ENCODE measurements at places on chromosomes 16 and 17.

DNA sequence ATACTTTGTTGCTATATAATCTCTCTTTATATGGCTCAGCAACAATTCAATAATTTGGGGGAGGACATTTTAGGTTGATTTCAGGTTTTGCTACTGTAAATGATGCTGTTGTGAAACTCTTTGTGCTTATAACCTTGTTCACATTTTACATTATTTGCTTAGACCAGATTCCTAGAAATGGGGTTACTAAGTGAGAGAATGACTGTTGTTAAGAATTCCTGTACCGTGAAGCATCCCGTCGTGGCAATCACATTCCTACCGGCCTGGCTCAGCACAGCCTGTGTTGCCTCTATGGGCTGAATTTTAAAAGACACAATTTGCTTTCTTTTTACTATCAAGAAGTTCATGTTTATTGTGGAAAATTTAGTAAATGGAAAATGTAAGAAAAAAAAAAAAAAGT is 31.4 kb downstream of the B9D1 start:
- no peak for DNase-seq

- no peak for DNase-seq
These were observed 3.3 kb downstream of the C16orf46 start for GRCh38 chr16:81073560-81074330.

- no peak for DNase-seq
These were observed 7.0 kb upstream of the SPATA20 start for GRCh38 chr17:50539762-50540559.

- DNase-seq: no peak
These were observed 113.6 kb downstream of the AXIN2 start for GRCh38 chr17:65447823-65448222.

DNA sequence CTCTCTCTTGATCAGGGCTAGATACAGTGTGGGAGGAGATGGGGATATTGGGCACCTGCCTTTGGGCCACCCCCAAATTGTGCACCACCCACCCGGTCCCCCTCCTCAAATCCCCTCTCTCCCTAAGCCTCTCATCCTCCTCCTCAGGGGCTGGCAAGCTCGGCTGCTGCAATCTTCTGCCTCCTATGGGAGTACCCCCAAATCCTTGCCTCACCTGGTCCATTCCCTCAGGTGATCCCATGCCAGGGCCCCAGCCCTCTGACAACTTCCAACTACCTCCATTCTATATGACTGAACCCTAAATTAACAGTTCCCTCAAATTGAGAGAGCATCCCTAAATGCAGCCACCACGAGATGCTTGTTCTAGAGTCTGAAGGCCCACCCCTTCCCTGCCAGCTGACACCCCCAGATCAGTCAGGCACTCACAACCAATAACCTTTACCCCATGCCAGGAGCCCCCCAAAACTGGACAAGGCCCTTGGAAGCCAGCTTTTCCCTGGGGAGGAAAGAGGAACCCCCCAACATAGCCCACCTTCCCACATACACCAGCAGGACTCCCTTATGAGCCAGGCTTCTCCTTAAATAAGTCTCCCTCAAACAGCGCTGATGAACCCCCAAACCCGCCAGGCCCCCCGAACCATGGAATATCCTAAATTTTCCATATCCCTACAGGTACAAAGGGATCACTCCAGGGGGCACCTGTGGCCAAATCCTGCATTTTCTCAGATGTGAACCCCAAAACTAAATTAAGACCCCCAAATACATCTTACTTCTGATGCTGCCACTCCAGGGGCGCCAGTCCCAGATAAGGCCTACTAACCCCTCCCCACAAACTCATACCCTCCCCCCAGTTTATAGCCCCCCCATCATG is 3.2 kb downstream of the DLG4 start:
- no peak for DNase-seq

DNA sequence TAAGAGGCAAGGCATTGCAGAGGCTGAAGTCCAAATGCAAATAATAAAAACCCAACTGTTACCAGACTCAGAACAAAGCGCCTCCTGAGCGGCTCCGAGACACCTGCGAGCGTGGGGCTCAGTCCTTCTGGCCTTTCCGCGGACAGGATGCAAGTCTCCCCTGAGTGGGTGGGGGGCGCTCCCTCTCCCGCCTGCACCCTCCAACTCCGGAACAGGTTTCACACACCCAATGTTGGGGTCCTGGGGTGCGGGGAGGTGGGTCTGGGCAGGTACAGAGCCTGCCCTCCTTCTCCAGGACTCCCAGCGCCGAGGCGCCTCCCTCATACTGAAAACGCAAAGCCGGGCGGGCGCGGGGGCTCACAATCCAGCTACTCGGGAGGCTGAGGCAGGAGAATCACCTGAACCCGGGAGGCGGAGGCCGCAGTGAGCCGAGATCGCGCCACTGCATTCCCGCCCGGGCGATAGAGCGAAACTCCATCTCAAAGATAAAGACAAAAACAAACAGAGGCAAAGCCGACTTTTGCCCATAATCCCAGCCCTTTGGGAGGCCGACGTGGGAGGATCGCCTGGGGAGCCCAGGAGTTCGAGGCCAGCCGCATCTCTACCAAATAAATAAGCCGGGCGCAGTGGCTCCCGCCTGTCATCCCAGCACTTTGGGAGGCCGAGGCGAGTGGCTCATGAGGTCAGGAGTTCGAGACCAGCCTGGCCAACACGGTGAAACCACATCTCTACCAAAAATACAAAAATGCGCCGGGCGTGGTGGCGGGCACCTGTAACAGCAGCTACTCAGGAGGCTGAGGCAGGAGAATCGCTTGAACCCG is 893 bp downstream of the GINS2 start:
- DNase-seq: no peak

- DNase-seq: no peak
These were observed 7.5 kb downstream of the BAIAP3 start for GRCh38 chr16:1340730-1341494.

DNA sequence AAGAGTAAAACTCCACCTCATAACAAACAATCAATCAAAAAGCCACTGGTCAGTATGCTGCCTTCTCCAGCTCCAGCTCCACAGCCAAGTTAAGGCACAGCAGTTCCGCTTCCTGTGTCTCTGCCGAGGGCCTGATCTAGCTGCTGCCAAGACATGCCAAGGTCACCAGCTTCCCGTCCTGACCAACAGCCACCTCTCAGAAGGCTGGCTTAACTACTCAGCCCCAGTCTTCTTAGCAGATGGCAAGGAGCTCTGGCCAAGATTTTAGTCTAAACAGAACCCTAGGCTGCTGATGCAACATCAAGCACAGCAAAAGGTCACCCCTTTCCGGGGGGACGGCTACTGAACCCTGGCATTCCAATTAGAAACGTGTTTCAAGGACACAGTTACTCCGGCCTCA is 17.7 kb upstream of the MNT start:
- DNase-seq: no peak

- no peak for DNase-seq
These were observed 1.7 kb upstream of the MAZ start for GRCh38 chr16:29804455-29805231.

DNA sequence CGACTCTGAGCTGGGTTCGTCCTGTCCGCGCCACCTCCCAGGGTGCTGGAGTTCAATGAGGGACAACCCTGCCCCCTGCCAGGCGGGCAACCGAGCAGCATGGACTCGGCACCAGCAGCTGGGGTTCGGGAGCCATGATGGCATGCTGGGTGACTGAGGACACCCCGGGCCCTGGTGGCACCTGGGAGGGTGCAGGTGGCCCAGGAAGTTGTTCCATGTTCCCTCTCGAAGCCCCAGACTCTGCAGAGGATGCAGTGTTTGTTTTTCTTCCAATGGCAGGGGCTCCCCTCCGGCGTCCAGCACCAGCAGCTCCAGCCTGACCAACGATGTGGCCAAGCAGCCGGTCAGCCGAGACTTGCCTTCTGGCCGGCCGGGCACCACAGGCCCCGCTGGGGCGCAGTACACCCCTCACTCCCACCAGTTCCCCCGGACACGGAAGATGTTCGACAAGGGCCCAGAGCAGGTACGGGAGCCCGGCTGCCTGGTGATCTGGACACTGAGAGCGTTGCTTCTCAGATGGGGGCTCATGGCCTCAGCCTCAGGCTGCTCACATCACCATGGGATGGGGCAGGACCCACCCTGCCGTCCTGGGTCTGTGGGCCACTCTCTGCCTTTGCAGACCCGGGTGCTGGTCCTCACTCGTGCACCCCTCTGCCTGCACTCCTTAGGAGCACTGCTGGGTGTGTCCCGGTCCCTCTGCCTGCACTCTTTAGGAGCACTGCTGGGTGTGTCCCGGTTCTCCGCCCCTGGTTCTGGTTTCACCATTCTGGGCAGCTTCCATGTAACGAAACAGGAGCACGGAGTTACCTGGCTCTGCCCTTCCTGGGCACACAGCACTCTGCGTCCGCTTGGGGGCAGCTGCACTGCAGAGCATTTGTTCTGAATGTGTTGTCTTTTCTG is 68.2 kb upstream of the CHMP6 start:
- DNase-seq: no peak

DNA sequence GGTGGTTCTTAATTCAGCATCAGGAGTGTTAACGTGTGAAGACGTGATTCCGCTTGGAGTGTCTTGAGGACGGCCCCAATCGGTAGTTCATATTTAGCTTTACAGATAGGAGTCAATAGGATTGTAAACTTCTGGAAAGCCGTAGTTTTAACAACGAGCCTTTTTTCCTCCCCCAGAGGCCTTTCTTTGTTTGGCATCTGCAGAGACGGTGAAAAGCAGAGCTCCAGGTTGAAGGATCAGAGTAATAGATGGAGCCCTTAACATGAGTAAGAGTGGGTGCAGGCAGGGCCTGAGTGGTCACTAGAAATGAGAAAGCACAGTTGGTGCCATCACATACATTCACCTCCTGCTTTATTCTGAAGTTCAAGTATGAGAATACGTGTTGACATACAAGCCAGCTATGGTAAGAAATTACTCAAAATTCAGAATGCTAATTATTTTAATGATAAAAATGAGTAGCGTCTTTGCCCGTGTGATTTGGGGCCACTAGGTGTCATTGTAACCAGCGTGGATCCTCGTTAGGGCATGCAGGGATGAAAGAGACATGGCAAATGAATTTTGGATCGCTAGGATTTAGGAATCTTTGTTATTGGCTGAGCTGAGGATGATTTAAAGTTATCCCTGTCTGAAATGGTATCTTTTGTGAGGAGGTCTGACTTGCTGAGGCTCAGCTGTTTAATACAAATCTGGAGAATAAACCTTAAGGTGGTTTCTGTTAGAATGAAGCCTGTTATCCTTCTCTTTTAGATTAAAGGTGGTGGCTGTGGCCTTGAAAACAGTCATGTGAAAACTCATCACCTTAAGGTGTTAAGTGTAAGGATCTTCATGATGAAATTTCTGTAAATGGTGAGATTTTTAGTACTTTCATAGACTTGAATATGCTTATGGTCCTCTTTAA is 18.6 kb downstream of the PRCD start:
- DNase-seq: no peak

DNA sequence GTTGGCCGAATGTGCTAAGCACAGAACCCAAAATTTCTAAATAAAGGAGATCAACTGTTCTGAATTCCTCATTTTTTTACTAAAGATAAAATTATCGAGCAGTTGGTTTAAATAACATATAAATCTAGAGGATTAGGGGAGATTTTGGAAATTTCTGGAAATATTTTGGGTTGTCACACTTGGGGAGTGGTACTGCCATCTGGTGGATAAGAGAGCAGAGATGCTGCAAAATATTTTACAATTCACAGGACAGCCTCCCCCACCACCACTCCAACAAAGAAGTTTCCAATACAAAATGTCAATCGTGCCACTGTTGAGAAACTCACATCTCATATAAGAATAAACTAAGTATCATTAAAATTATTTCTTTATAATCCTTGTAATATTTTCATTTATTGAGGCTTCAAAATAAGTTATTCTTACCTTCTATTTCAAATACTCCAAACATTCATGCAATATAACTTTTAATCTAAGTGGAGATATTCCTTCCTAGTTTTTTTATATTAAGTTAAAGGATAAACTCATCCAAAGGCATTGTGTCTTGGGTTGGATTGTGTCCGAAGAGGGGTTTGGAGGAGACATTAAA is 17.0 kb upstream of the ABCA8 start:
- DNase-seq: no peak

- DNase-seq: no peak
These were observed 39.5 kb downstream of the CYB5B start for GRCh38 chr16:69463876-69464275.

GRCh38 chr17:8126491-8127066 is 2.7 kb upstream of the HES7 start:
- no peak for DNase-seq

DNA sequence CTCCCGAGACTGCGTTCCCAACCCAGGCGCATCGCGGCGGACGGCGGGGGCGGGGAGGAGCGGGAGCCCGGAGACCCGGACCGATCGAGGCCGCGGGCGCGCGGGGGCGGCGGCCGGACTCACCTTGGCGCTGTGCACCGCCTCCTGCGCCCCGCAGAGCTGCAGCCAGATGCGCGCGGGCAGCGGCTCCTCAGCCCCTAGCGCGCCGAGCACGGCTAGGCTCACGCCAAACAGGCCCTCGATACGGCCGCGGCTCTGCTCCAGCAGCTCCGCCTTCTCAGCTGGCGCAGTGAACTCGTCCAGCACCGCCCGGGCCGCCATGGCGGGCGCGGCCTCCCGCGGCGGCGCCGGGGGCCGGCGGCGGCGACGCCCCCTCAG is 339 bp downstream of the N4BP1 start:
- no peak for DNase-seq

DNA sequence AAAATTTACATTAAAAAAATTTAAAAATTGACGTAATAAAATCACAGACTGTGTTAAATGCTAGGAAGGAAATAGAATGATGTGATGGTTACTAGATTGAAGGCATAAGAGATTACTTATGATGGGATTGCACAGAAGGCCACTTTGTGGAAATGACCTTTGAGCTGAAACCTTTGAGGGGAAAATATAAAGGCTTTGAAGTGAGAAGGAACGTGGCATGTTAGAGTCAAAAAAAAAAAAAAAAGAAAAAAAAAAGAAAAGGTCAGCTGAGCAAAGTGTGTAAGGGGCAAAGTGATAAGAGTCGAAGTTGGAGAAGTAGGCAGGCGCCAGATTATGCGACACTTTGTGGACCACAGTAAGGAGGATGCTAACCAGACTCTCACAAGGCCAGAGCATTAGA is 3.6 kb upstream of the PSMD11 start:
- no peak for DNase-seq

GRCh38 chr16:79177018-79177417 is 423.5 kb downstream of the MAF start:
- no peak for DNase-seq

DNA sequence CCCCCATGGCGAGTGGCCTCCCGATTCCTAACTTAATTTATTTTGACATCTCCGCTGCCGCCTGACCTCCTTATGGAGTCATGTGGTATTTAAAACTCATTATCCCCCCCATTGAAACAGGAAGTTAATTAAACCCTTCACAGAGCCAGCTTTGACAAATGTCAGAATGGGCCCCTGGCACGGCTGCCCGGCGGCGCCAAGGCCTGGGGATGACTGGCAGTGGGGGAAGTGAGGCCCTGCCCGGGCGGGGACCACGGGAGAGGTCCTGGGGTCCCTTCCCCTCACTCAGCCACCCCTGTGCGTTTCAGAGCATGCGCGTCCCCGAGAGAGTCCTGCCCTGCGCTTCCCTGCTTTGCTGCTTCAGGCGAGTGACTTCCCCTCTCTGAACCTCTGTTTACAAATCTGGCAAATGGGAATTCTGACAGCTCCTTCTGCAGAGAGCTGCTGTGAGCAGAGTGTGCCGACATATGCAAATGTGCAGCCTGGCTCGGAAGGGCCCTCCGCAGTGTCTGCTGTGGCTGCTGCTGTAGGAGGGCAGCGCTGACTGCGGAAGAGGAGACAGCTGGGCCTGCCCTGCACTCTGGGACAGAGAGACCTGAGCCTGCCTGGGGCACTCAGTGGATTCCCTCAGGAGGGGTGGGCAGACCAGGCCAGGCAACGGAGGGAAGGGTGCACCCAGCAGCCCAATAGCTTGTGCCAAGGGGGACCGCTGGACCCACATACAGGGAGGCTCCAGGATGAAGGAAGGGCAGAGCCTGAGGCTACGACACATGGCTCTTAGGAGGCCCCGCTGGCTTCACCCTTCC is 4.4 kb upstream of the ZFPM1 start:
- DNase-seq: no peak
